ENCODE measurements at places on chromosomes 2 and 18.

DNA sequence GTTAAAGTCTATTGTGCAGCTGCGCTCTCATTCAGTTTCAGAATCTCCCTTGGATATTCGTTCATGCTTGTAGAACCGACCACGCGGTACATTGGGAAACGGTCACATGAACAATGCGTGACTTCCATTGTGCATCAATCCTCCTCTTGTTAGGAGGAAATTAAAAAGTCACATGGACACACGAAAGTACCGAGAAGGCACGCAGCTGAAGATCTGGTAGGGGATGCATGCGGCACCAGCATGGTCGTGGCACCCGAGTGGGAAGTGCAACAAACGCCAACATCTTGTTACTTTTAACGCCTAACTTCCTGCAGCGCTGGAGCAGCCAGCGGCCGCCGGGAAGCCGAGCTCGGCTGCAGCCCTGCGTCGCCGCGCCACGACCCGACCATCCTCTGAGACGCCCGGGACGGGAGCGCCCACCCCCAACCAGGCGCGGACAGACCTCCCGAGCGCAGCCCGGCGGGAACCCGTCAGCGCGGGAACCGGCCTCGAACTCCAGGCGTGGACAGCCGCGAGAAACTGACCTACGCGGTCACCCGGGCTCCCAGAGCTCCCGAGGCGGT, 412 bp downstream of the OSBPL1A start:
- DNase-seq, result no peak

GRCh38 chr18:55589625-55590291, 1.8 kb upstream of the TCF4 start:
- DNase-seq, result peak; percentile 61

GRCh38 chr2:240831594-240832204, 11.7 kb upstream of the KIF1A start:
- DNase-seq, result no peak

DNA sequence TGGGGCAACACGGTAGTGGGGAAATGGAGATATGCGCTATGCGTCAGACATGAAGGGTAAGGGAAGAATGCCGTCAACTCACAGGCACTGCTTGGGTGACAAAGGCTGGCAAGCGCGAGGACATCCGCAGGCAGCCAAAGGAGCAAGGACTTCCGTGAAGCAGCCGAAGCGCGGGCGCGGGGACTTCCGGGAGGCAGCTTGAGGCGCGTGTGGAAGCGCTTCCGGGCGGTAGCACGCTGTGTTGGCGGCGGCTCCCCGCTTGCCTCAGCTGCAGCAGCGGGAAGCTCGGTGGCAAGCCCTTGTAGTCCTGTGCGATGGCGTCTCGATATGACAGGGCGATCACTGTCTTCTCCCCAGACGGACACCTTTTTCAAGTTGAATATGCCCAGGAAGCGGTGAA, at the start of gene PSMA8:
TSS of gene PSMA8 (plus strand) at position 218 of the 400 bp plus-strand sequence. CDS start at position 315, 97 bp downstream.
- peak; percentile 10 for DNase-seq

GRCh38 chr2:37600735-37601134, 70.7 kb downstream of the CDC42EP3 start:
- no peak for DNase-seq

DNA sequence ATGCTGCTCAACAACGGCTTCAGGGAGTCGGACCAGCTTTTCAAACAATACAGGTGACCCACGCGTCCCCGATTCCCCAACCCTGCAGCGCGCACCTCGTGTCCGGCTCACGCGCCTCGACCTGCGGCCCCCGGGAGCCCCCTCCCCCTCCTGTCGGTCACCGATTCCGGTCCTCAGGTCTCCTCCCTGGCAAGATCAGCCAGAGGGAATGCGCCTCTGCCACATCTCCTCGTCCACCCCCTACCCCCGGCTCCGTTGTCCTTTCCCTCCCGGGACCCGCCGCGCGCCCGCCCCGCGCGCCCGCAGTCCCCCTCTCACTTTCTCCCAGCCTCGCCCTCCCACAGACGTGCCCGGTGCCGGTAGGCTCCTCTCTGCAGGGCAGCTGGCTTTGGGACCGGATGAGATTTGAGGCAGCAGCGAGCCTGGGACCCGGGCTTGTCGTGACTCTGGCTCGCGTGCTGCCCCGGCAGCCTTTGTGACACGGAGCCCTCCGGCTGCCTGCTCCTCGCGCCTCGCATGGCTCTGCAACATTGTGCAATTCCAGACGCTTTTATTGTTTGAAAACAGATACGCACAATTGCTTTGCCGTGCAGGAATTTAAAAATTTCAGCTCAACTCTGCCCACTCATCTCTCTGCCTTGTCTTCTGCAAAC, 558 bp downstream of the TTC39C start:
- DNase-seq, result peak; percentile 62

DNA sequence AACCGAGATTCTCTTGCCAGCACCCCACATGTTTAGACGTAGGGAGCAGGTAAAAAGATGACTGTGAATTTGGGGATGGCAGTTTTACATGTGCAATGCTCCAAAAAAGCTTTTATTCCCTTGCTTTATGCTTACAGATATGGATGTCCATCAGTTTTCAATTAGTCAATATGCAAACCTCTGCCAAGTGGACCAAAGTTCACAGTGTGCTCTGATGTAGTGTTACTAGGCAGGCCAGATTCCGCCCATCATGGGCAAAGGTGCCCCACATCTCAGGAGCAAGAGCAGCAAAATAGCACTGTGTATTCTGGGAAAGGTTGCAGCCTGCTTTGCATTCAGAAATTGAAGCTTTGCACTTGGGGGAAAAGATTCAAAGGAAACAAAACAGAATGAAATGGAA, 329.7 kb upstream of the ZEB2 start:
- no peak for DNase-seq

- DNase-seq, result no peak
Measured at GRCh38 chr2:188952901-188953300, 21.3 kb upstream of the COL3A1 start.

DNA sequence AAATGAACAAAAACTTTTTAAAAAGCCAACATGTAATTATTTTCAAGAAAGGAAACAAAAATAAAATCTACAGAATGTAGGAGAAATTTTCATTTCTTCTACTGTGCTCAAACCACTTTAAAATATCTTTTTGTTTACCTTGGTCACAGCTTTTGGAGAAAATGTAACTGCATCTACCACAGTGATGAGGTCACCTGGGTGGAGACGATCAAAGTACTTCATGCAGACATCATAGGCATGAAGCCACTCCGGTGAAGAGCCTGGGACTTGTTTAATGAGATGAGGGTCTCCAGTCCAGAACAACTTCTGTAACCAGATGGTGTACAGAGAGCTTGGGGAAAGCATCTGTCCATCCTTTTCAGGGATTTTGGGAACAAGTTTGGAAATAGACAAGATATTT, 285.8 kb downstream of the NBAS start:
- no peak for DNase-seq

DNA sequence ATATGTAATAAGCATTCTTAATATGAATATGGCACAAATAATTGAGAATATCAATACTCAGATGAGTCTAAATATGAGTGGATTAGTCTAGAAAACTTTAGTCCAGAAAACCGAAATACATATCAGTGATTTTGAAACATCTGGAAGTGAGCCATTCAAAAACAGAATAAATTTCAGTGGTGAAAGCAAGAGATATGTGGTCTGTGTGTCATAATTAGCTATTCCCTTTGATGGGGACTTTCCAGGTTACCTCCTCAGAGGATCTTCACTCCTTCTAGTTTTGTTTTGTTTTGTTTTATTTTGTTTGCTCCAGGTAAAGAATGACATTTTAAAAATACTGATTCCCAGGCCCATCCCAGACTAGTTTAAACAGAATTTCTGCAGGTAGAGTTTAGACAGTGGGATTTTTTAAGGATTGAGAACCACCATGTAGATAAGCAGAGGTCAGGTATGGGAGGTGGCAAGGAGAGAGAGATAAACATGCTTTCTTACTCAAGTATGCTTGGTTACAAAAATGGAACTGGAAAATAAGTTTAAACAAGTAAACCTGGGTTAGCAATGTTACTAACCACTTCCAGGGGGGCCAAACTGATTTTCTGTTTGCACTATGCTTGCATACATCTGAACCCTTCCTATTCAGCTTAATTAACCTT, 70.7 kb downstream of the NABP1 start:
- no peak for DNase-seq

DNA sequence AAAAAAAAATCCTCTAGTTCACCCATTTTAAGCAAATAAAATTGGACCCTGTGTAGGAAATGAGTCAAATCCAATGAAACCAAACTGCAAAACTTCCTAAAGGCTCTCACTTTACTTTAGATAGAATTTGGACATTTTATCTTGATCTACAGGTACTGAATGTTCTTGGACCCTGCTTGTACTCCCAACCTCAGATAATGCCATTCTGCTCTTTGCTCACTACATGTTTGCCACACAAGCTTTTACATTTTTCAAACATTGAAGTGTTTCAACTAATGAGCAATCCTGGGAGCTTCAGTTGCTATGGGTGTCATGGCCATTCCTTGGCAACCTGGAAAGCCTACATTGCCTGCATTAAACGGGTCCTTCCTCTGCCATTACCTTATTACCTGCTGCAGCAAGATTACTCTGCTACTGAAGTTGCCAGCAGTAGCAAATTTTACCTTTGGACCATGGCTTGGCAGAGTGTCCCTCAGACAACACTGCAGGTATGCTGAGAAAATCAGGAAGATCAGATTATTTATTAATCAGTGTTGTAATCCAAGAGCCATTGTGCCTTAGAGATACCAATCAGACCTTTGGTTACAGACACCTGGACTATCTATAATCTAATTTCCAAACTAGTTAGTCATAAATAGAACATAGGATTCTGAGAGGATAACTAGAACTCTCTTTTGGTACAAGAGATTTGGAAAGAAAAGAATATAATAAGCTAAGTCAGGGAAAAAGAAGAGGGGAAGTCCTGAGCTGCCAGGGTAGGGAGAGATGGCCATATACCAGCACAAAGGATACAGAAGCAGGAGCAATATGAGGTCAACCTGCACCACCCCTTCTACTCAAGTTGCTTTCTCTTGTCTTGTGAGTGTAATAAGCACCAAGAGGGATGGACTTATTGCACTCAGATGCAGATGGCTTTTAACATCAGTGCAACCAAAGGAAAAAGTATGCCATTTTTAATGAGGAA, 293.3 kb upstream of the TFPI start:
- no peak for DNase-seq

- peak; percentile 58 for DNase-seq
Measured at GRCh38 chr2:217223222-217223930, 363.5 kb upstream of the TNP1 start.

- DNase-seq, result no peak
Measured at GRCh38 chr2:50753234-50753633, 278.7 kb downstream of the NRXN1 start.

- DNase-seq, result no peak
Measured at GRCh38 chr2:1672738-1673137, 71.6 kb downstream of the PXDN start.

- DNase-seq, result no peak
Measured at GRCh38 chr2:205988274-205988673, 97.7 kb downstream of the INO80D start.

GRCh38 chr18:1078301-1078700, 173.6 kb downstream of the ADCYAP1 start:
- no peak for DNase-seq

DNA sequence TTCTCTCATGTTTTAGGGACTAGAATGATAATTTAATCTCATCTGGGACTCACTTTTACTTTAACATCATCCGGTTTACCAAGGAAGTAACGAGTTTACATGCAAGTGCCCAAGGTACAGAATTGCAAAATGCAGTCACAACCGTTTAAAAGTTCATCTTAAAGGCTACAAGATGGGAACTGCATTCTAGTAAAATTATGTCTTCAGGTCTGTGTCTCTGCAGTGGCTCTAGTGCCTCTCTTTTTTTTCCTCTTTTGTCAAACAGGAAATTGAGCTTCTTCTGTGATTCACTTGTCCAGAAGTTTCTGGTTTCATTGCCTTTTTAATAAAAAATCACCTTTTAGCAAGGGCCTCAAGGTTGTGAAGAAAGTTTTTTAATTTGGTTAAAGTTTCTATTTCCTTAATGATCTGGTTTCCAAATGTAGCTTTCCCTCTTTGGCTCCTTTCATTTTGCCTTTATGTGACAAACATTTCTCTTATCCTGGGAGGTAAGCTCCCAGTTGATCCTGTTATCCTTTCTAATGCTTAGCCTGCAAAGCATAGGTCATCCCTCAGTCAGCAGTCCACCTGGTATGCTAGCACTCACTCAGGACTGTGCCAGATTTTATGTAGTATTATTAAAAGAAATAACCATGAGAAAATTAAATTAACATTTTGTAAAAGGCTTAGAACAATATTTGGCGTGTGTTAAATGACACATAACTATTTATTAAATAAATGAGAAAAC, 2.4 kb downstream of the GLS start:
- DNase-seq, result no peak

GRCh38 chr2:101823347-101823791, 125.9 kb downstream of the MAP4K4 start:
- DNase-seq, result peak; percentile 61

- no peak for DNase-seq
Measured at GRCh38 chr2:216922175-216922780, 62.4 kb upstream of the TNP1 start.

DNA sequence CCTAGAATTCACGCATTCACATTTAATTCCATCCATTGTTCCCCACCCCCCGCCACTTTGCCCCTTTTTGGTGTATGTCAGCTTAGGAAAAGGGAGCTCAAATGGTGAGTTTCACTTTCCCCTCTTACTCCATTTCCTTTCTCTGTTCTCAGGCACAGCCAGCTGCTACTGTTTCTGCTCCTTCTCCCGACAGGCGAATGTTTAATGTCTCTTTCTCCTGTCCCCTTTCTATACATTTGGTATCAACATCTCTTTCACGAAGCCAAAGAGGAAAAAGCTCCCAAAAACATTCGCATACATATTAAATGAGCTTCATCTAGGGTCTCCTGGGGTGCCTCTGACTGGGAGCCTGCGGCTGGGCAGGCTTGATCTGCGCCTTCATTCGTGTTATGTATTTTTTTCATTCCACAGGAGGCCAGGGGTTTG, 124.2 kb upstream of the SATB2 start:
- DNase-seq, result no peak

DNA sequence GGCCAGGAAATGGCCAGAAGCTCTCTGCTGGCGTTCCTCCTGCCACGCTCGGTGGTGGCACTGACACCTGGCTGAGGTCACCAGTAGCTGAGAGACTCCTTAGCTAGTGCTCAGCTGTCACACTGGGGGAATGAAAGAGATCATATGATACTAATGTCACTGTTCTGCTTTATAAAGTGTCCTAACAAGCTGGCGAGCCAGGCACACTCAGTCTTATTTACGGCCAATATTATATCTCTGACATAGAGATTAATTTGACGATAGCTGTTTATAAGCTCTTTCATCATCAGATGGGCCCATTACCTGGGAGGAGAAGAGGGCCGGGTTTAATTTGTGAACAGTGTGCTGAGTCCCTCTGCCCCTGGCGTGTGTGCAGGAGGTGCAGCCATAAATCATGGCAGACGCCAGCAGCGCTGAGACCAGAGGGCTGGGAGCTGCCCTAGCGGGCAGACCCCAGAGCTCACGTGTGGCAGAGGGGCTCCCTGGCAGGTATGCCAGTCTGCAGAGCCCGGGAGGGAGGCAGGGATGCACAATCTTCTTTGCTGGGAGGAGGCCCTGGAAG, 246.5 kb downstream of the HAUS1 start:
- DNase-seq, result no peak

DNA sequence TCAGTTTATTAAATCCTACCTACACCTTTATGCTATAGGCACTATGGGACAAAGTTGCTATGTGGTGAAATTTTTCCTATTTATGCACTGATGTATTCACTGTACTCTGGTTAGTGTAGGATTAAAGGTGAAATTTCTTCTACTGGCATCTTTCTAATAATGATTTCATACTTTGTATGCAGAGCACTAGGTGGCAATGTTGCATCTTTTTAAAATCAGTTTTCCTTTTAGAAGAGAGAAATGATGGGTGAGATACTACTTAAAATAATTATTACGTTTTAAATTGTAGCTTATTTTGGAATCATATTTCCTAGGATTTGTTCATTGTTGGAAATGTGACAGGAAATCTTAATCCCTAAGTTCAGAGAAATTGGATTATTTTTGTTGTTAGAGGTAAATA, 150.9 kb downstream of the CD8B2 start:
- no peak for DNase-seq

Data from activated naive CD4-positive, alpha-beta T cell treated with anti-CD3 and anti-CD28 coated beads, Interleukin-2, amount 50 U/mL, for 72 hours (primary cell).